ENCODE measurements at places on chromosomes 11 and 22.

DNA sequence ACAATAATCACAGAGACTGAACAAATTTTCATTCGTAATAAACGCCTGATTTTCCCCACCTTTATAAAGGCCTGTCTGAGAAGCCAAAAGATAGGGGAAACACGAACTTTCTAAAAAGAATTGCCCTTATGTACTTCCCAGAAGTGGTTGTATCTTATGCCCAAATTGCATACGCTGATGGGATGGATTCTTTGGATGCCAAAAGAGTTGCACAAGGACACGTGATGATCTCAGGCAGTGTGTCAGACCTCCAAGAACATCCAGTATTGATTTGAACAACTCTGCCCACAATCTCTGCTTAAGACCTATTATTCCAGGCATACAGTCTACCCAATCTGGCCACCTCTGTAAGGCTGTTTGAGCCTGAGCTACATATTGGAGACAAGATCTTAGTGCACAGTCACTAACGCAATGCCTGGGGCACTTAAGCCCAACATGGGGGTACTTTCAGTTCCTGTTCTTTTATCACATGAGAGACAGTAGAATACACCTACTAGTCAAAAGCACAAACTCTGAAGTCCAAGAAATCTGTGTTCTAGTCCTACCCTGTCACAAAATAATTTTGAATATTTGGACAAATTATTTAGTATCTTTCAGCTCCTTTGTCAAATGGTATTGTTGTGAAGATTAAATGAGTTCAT lies 38.9 kb downstream of the OR10A6 start:
- DNase-seq = no peak

DNA sequence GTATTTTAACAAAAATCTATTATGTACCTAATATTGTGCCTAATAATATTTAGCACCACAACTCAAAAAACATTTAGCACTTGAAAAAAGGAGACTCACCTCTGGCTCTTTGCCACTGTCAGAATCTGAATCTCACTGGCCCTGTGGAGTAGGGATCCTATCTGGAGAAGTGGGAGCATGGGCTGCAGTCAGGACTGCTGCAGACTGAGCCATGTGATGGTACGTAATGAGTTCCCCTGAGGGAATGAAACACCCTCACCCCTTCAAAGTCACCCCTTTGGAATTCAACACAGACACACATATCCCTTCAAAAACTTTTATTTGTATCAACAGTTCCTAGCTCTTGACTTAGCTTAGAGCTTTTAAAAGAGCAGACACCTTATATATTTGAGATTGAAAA lies 6.5 kb downstream of the PTPMT1 start:
- DNase-seq = no peak

DNA sequence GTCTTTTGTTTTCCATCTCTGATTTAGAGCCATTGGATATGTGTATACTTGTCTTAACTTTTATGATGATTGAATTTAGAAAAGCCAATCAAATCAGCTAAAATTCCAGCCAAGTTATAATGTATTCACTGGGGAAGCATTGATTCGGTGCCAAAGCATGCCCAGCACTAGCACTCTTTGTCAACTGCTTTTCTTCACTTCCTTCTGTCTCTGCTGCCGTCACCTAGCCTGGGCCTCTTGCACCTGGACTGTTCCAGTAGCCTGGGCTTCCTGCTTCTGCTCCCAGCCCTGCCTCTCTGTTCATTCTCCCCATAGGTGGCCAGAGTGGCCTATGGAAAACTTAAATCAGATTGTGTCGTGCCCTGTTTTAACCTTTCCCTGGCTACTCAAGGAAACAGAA lies 80.7 kb downstream of the NAV2 start:
- no peak for DNase-seq

- DNase-seq = no peak
These were observed 11.2 kb upstream of the TUB start for GRCh38 chr11:8069771-8070170.

GRCh38 chr11:3041699-3042441 lies 15.4 kb downstream of the CARS1 start:
- DNase-seq = no peak

DNA sequence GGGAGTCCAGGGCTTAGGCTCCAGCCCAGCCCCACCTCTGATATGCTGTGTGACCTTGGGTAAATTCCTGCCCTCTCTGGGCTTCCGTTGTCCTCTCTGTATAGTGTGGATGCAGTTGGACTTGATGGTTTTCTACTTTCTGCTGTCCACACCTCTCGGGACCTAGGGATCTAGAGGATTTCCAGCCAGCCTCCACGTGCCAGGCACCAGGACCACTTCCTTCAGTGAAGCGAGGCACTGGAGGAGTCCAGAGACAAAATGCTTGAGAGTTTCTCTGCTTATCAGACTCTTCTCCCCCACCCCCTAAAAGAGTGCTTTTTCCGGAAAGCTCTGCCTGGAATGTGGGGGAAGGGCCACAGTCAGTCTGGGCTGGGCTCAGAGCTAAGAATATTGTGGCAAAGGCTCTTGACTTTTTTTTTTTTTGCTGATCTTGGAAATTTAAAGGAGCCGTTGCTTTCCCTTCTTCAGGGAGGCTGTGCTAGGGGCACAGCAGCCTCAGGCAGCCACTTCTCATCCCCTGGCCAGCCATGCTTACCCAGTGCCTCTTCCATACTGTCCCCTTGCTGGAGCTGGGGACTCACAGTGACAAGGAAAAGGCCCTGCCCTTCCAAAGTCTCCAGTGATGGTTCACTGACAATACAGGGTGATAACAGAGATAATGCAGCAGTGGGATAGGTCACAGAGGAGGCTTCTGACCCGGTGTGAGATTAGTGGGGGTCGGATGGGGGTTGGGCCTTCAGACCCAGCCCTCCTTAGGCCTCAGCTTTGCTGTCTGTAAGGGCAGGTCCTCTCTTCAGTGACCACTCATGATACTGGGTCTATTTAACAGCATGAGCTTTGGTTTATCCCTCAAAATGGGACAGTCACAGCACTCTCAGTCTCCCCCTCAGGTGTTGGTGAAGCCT lies 2.9 kb upstream of the SERPINH1 start:
- DNase-seq = no peak

DNA sequence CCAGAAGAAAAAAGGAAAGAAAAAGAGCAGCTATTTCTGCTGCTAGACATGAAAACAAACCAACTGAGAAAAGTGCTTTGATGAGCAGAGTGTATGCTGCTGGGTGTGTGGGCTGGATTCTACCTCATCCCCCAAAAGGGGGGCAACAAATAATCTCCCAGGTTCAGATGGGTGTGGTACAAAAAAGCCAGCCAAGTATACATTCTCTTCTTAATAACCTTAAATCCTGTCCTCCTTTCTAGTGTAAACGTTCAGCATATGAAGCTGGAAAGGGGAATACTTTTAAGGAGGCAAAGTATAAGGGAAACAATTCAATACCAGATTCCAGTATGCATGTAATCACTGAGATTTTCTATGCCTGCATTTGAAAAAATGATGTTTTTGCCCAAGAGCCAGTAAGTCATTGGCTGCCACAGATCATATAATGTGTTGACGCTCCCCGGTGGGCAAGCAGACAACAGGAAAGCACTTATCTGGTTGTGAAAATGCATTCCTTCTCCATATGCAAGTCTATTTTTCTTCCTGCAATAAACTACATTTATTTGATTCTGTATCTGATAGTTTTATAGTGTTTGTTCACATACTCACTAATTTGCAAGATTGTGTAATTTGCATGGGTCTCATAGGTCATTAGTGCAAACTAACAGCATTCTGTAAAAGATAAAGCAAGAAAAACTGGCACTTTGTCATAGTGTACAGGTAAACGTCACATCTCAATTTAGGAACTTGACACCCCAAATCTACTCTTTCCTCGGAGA lies 201.1 kb downstream of the CADM1 start:
- DNase-seq = no peak

- DNase-seq = no peak
These were observed 138.6 kb downstream of the TEAD1 start for GRCh38 chr11:12812849-12813248.

- no peak for DNase-seq
These were observed 64.3 kb downstream of the SMIM38 start for GRCh38 chr11:69219991-69220390.

DNA sequence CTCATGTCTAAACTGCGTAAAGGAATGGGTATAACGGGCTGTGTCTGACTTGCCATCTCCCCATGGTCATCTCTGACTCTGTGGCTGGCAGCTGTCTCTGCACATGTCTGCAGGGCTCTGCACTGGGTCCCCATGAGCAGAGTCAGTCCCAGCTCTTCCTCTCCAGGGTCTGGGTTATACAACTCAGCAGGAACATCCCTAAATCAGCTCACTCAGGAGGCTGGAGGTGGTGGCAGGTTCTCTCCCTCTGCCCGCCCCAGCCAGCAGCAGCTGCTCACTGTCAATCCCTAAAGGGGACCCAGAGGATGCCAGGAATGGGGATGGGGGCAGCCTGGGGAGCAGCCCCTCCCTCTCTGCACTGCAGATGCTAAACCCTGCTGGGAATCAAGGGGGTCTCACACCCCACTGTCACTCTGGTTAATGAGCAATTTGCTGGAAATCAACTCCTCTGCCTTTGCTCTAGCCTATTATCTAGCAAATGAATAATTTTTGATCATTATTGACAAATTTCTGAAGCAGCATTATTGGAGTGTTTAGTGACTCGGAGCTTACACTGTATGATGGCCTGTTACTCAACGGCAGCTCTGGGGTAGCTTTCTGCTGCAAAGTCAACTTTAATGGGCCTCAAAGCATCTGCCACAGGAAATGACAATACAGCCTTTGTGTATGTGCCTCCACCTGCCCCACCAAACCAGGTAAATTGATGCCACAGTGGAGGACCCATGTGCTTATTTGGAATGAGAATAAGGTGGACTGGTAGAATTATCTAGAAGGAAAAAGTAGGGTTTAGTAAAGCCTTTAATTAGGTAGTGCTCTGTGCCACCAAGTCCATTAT lies 55.7 kb upstream of the SHANK2 start:
- no peak for DNase-seq

DNA sequence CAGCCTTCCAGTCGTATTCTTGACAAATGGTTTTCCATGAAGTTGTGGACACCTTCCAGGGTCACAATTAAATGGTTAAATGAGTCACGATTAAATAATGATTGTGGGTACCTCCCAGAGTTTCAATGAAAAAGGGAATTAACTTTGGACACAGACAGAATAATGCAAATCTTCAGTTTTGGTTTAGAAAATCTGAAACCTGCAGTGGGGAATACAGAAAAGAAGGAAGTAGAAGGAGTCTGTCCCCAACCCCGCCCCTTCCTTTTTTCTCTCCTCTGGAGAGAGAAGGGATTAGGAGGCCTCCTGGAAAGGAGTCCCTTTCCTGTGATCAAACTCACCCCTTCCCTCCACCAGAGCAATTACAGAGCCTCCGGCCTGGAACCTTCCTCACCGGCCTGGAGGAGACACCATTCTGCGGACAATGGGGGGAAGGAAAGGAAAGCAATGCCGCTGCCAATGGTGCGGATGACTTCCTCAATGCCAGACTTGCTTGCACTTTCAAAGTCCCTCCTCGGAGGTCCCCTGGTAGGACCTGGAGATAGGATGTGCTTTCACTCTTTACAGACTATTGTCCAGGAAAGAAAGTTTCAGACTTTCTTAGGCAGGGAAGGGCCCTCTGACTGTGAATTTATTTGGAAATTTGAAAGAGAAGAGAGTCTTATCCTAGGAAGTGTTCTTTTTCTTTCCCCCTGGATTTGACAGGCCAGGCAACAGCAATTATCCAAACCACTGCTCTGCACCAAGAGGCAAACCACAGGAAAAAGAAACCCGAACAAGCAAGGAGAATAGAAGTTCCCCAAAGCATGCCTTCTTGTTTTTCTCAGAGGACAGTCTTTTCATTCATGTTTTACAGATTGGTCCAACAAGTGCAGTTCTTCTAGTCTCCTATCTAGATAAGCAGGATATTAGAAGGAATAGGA lies 86.8 kb downstream of the PTPRJ start:
- DNase-seq = no peak

- no peak for DNase-seq
These were observed 483.0 kb downstream of the BRD1 start for GRCh38 chr22:49344656-49345055.

GRCh38 chr11:64859542-64860414 lies 15.3 kb upstream of the CDC42BPG start:
- no peak for DNase-seq

GRCh38 chr22:39341179-39341578 lies 8.6 kb upstream of the SYNGR1 start:
- no peak for DNase-seq

- DNase-seq = no peak
These were observed 124.3 kb upstream of the OR9Q1 start for GRCh38 chr11:57899378-57899777.

DNA sequence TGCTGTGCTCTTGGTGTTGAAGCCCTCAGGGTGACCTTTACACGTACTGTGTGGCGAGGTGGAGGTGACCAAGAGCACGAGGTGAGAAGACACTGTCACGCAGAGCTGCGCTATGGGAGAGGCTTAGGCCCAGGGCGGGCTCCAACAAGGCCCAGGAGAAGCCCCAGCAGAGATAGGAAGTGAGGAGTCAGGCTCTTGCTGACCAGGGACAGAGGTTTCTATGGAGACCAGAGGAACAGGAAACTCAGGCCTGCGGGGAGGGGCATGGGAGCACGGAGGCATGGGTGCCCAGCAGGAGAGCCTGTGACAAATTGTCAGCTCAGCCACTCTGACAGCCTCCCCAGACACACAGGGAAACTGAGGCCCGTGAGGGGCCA lies 15.8 kb downstream of the DGKZ start:
- no peak for DNase-seq

- no peak for DNase-seq
These were observed 101.3 kb downstream of the DYNC2H1 start for GRCh38 chr11:103210543-103210942.

GRCh38 chr11:28938091-28938490 lies 829.9 kb downstream of the METTL15 start:
- DNase-seq = no peak

DNA sequence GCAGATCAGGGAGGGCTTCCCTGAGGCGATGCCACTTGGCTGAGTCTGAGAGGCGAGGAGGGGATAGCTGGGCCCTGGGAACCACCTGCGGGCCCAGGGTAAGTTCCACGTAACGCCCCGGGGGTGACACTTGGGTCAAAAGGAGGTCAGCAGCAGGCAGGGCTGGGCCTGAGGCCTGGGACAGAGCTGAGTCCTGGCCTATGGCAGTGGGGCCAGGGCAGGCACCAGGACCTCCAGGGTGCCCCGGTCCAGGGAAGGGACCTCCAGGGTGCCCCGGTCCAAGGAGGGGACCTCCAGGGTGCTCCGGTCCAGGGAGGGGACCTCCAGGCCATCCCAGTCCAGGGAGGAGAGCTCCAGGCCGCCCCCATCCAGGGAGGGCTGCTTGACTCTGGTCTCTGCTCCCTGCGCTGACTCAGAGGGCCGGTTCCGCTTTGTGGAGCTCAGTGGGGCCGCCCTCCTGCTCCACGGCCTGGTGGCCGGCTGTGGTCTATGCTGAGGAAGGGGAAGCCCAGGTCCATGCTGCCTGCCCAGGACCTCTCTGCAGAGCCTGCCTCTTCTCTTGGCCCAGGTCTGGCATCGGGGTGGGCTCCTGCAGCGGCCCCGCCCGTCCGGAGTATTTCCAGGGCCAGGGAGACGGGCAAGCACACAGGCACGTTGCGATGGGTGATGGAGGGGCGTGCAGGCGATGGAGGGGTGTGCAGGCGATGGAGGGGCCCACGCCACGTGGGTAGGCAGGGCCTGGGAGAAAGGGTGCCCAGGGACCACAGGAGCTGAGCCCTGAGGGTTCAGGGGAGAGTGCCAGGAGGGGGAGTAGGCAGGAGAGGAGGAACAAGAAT lies 19.5 kb upstream of the WNT7B start:
- no peak for DNase-seq

- no peak for DNase-seq
These were observed 44.4 kb downstream of the VSIG10L2 start for GRCh38 chr11:125990244-125990643.
